Skin of body (tissue), 3 donors: ENCODE measurements at places on chromosomes 4 and X. TPM values are rescaled to one million over a fixed set of nuclear protein-coding genes. Genes with fewer than 3 reads are reported as not detected.
A peak's percentile ranks its signal among the peaks of the same experiment; 100 is the strongest.

The MEPE gene
- not detected for total RNA-seq

The HDX gene
- 6.4 TPM for total RNA-seq

The HAND2 gene
- 1.1 TPM for total RNA-seq

The UGT8 gene
- total RNA-seq: 1.5 TPM

The DNAAF6 gene
- not detected for total RNA-seq

The GPR34 gene
- 10.9 TPM for total RNA-seq

GRCh38 chrX:38006778-38007177 lies 425 bp downstream of the SYTL5 start:
- DNase-seq: no peak

DNA sequence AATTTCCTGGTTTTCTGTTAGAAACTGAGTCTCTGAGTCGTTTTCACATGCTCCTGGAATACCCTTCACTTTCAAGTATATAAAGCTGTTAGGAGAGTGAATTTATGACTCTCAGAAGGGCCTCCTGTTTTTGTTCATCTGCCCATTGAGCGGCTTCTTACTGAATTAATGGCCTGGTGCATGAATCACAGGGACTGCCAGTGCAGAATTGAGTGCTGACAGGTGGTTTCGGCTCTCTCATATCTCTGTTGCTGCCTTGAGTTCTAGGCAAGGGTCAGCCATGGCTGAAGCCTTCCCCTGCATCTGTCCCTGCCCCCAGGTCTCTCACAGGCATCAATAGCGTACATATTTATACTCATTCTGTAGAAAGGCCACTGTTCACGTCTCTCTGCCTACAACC lies 22.7 kb upstream of the SEPSECS start:
- no peak for DNase-seq

DNA sequence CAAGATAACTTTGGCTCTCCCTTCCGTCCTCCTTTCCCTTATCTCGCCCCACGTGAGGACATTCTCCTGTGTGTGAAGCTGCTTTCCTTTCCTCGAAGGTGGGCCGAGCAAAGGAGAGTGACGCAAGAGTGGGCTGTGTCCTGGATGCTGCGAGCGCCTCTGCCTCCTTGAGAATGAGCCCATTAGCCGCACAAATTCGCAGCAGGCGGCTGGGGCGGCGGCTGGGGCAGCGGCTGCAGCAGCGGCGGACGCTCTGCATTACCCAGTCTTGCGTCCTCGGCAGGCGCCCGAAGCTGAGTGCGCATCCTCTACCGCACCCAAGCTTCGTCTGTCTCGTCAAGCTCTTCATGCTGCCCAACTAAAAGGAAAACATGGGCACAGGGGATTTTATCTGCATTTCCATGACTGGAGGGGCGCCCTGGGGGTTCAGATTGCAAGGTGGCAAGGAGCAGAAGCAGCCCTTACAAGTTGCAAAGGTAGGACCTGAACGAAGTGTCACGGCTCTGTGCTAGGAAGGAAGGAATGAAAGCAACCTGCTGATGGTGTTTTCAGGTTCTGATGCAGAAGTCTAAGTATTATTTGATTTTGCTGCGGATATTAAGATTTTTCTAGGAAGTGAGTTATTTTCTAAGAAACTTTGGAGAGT lies at the start of gene SYNPO2:
Gene SYNPO2 (plus strand): TSS at position 189 of the 646 bp plus-strand sequence. CDS start 183 bp downstream, at position 372.
- DNase-seq: peak; percentile 22

DNA sequence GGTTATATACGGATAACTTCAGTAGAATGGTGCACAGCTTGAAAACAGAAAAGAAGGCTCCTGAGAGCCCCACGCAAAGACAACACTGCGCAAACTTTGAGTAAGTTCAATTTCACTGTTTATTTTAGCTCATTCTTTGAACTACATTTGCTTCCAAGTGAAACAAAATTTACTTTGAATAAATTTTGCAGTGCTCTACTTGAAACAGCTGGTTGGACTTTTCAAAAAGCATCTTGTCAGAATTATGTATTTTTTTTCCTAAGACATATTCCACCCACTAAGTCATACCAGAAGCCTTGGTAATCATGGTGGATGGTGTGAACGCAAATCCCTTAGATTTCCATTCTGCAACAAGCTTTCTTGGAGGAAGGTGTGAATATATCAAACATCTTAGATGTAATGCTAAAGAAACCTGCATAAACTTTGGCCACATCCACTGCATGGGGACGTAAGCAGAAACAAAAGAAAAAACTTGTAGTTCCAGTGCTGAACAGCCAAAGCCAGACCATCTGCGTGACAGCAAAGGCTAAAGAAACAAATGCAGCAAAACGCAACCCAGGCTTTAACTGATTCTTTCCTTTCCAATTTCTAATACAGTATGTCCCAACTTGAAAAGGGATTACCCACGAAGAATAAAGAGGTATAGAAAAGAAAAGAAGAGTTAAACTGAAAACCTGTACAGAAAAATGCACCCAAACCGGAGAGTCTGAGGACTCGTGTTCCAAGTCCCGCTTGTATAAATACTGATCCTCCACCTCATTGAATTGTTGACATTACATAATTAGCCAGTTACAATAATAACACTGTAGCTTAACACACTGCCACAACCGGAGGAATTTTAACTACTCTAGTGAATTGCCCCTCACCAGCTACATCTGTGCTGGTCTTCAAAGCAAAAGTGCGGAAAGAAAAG lies 90.9 kb downstream of the SH3RF1 start:
- DNase-seq: peak; percentile 54

- DNase-seq: no peak
Measured at GRCh38 chrX:44844204-44844603, 383 bp downstream of the DUSP21 start.

- no peak for DNase-seq
Measured at GRCh38 chr4:124321364-124321763, 391.2 kb downstream of the ANKRD50 start.

DNA sequence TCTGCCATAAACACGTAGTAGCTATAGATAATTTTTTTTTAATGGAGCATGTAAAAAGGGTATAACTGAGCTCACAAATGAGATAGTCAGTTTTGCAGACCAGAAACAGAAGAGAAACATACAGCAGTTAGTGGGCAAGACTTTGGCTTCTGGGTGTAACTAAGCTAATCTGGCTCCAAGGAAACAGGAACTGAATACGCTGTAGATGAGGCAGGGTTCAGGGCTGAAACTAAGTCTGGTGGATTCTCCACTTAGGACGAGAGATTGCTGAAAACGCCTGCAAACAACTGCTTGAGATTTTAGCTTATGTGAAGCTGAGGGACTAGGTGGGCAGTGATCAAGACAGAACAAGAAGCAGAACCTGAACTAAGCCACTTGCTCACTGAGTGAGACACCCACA lies 91.7 kb downstream of the SMIM20 start:
- DNase-seq: no peak

DNA sequence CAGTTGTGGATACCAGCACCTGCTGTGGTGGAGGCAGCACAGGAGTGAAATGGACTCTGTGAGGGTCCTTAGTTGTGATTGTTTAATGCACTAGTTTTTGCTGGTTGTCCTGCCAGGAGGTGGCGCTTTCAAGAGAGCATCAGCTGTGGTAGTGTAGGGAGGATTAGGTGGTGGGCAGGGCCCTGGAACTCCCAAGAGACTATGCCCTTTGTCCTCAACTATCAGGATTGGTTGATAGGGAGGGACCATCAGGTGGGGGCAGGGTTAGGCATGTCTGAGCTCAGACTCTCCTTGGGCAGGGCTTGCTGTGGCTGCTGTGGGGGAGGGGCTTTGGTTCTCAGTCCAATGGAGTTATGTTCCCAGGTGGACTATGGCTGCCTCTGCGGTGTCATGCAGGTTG lies 121.9 kb downstream of the RRAGB start:
- no peak for DNase-seq

DNA sequence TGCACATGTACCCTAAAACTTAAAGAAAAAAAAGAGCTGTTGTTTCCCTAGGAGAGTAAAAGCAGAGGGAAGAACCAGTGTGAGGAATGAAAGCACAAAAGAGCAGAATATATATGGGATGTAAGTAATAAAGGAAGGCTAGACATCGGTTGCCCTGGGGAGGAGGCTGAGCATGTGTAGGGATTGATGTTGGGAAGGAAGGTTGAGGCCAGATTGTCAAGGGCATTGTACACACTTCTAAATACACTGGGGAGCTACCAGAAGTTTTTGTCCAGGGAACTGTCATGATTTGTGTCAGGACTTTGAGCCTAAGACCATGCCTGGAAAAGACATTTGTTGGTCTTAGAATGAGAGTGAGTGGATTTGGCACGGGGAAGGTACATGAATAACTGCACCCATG lies 467.1 kb downstream of the GPAT3 start:
- DNase-seq: no peak

GRCh38 chrX:153645151-153645550 lies 1.9 kb upstream of the DUSP9 start:
- no peak for DNase-seq

DNA sequence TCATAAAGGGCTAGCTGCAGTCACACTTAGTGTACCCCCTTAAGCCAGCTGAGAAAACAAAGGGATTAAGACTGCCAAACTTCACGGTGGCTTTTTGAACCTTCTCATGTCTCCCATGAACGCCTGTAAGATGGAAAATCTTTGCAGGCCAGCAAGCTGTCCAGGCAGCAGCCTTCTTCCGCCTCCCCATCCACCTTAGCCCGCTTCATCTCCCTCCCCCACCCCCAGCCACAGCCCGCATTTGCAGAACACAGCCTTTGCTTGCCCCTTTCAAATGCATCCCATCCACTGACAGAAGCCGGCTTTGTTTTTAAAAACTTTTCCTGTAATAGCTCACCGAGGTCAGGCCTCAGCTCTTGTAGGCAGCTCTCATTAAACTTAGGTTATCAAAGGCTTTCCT lies 113.8 kb upstream of the FAM9B start:
- no peak for DNase-seq

DNA sequence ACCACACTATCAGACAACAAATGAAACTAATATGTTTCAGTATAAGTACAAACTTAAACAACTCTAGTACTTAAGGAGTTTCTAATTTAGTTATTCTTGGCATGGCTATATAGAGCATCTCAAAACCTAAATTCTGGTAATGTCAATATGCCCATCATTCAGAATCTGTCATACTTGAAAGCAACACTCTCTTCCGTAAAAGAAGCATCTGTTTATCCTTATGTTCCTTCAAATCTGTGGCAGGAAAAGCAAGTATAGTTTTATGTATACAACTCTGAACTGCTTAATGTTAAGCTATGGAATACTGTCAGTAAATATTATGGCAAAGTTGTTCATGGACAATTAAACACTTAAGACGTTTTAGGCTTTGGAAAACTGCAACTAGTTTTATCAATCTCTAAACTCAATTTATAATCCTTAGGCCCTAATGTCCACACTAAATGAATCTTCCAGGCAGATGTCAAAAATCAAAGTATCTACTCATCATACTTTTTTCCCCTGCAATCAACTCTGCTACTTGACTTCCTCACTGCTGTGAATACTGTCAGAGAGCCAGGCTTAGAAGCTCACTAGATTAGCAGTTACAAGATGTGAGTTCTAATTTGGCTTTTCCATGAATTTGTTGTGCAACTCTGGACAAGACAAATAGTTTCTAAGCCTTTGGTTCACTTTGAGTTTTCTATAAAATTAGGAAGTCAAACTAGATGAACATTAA lies 109.4 kb downstream of the SCLT1 start:
- no peak for DNase-seq

GRCh38 chr4:46870411-46870810 lies 38.6 kb downstream of the COX7B2 start:
- DNase-seq: no peak

GRCh38 chr4:134072137-134072536 lies 129.5 kb downstream of the PABPC4L start:
- DNase-seq: no peak

- no peak for DNase-seq
Measured at GRCh38 chr4:107747748-107748486, 27.9 kb upstream of the PAPSS1 start.

DNA sequence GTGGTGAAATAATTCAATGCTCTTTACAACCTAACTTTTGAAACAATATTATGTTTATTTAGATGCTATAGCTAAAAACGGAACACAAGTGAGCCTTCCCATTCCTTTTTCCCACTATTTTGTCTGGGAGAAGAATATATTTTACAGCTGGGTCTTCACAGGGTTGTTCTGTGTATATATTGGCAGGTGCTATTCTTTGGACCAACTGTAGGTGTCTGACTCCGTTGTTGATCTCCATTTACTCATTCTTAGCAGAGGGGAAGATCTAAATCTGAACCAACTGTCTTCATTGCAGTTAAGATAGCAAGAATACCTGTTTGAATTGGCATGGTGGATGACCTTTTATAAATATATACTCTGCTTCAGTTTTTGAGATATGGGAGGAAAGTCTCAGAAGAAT lies 257.4 kb downstream of the CFAP299 start:
- DNase-seq: no peak

DNA sequence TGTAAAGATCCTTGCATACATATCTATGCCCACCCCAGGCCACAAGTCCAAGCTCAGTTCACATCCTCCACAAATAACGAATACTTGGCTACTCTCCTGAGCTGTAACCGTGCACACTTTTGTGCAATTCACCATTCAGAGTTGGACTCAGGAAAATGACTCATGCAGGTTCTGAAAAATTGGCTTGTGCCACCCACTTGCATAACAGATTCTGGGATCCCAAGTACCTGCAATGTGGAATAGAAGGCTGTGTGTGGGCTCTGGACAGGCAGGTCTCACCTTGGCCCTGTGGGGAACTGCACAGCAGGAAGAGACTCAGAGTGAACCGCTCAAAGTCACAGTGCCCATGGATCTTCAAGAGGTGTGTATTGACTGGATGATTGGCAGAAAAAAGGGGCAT lies 502.7 kb downstream of the PACRGL start:
- no peak for DNase-seq

- DNase-seq: no peak
Measured at GRCh38 chr4:184104419-184105101, 113.1 kb downstream of the ENPP6 start.

DNA sequence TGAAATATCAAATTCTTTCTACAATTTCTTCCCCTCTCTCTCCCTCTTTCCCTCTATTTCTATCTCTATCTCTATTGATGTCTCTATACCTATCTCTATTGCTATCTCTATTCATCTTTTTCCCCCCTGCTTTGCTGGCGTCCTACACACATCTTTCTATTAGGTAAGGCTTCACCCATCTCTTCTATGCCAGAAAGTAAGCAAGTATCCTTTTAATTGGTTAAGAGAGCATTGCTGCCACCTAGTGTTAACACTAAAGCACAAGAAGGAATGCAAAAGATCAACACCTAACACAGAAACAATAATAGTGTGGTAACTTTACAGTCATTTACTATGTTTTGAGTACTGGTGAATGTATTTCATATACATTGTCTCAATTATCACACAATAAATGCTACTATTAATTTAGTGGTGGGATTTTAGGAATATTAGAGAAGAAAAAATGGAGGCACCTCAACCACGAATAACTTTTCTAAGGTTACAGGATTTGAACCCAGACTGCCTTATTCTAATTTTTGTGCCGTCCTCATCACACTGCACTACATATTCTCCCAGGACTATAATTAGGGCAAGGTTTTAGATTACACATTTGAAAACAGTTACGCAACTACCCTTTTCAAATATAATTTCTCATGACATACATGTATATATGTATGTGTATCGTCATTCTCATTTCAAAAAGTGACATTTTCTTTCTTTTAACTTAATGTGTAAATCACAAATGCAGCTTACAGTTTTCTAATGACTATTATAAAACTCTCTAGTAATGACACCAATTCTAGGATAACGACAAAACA lies 3.7 kb upstream of the C4orf36 start:
- DNase-seq: peak; percentile 33

- DNase-seq: no peak
Measured at GRCh38 chrX:43882294-43882681, at the start of gene MAOB. Gene MAOB (minus strand): TSS chrX:43882450. CDS start chrX:43882299, 151 bp downstream.
